GM18507 (cell line): ENCODE measurements at places on chromosomes 1 and 21.

DNA sequence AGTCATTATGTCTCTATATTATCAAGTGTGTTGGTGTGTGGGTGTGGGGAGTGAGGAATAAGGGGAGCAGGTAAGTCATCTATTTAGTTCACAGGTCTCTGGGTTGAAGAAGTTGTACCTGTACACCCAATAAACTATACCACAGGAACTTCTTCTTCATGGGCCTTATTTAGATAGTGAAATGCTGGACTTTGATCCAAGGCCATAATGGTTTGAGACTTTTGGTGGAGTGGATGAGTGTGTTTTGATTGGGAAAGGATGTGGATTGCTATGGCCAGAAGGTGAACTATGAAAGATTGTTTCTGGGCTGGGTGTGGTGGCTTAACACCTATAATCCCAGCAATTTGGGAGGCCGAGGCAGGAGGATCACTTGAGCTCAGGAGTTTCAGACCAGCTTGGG is 7.0 kb upstream of the ZMYM6 start:
- no peak for DNase-seq

DNA sequence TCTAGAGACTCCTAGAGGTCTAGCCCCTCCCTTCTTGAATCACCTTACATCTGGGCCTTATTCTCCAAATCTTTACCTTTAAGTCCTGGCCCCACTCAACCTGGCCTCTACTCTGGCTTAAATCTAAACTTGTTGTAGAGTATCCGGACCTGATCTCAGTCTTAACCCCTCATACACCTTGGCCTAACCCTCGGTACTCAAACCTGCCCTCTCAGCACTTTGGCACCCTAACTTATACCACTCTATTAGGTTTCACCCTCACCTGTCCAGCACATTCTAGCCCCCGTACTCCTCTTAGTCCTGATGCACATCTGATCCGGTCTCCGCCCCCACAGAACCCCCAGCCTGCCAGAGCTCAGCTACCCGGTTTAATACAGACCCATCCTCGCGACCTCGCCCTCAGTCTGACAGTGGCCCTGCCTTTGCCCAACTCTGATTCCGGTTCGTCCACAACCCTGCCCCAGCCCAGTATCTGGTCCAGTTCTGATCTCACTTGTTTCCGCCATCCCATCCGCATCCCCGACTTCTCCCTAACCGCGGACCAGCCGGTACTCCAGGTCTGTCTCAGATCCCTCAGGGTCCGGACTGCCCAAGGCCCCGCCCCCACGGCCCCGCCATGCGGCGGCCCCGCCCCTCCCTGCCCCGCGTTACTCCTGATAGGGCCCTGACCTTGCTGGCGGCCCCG is 1.5 kb downstream of the TRIM62 start:
- DNase-seq: no peak

- DNase-seq: no peak
Measured at GRCh38 chr1:240611228-240611618, 732 bp downstream of the GREM2 start.

DNA sequence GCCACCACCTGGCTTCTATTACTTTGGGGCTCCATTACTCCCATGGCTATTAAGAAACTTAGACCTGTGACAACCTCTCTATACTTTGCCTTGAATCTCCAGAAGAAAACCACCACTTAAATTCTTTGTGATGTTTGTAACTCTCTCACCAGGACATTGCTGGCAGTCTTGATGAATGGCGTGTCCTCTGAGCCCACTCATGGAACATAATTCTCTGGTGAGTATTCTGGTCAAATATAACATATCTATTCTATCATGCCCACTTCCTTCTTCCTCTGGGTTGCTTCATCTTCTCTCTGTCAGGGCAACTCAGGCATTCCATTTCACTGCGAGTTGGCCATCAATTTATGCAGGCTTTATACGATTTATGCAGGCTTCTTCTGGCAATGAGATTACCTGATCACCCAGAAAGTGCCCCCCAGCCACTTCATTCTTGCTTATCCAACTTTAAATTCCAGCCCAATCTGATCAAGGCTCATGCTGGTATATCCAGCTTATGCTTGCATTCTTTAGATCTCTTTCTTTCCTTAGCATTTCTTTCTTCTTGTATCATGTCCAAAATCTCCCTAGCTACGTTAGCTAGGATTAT is 112.0 kb upstream of the CHRM3 start:
- no peak for DNase-seq

- no peak for DNase-seq
Measured at GRCh38 chr1:91809317-91809716, 76.6 kb downstream of the TGFBR3 start.

GRCh38 chr1:84152649-84153056 is 8.6 kb downstream of the PRKACB start:
- DNase-seq: no peak

- DNase-seq: no peak
Measured at GRCh38 chr1:113453771-113454083, 63.4 kb downstream of the MAGI3 start.

- DNase-seq: no peak
Measured at GRCh38 chr21:37749132-37749531, 167.1 kb downstream of the KCNJ6 start.

- DNase-seq: no peak
Measured at GRCh38 chr1:246837418-246838117, 94.2 kb downstream of the AHCTF1 start.

- no peak for DNase-seq
Measured at GRCh38 chr1:100928128-100928527, 32.2 kb downstream of the SLC30A7 start.

DNA sequence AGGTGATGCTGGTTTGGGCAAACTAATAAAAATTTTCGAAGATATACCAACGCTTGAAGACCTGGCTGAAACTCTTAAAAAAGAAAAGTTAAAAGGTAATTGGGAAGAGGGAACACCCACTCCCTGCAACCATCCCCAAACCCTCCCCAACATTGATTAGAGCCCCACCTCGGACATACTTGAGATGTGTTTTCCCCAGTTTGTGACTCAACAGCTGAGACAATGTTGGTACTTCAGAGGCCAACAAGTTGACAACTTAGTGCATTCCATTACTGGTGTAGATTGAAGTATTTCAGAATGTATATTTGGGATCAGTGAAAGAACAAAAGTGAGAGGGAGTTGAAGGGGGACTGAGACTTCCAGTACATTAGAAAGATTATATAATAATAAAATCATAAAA is 5.1 kb downstream of the IFI16 start:
- no peak for DNase-seq

DNA sequence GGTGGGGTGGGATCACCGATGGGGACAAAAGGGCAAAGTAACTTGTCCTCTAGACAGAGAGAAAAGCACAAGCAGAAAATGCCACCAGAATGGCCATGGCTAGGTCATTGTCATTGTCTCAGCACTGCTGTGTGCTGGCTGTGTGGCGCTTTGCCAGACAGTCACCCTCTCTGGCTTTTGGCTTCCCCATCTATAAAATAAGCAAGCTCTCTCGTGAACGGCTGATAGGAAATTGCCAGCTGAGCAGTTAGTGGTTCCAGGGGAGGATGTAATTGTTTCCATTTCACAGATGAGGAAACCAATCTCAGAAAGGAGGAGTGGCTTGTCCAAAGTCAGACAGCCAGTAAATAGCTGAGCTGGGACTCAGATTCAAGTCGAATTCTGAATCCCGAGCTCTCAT is 32.5 kb downstream of the PADI2 start:
- no peak for DNase-seq

DNA sequence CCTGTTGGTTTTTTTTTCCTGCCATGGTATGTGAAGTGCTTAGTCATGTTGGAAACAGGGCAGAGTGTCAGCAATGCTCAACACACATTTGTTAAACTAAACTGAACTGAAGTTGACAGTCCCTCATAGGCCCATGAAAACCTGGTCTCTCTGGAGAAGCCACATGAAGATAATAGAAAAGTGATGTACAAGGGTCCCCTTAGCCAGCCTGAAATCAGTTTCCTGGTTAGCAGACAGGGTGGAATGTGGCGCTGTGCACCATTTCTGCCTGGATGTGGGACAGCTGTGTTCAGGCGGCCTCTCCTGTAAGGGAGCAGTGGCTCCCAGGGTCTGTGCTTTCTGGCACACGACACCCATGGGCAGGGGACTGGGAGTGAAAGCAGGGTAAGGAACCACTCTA is 9.9 kb upstream of the CHI3L1 start:
- DNase-seq: no peak

- no peak for DNase-seq
Measured at GRCh38 chr1:196543833-196544232, 64.4 kb downstream of the KCNT2 start.
